CD4-positive, alpha-beta memory T cell (primary cell): ENCODE measurements at places on chromosomes 7 and 10.

DNA sequence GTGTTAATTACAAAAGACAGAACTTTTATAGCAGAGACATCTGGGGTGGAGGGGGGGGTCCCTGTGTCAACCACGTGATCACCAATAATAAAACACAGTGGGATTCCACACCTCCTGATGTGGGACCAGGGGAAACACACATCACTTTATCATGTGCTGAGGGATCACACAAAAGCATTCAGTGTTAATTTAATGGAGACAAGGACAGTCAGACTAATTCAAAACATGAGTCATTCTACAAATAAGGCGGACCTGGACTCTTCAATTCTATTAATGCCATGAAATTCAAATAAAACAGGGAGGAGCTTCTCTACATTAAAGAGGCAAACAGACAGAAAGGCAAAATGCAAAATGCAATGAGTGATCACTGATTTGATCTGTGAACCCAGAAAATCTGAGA is 67.3 kb upstream of the PFKP start:
- DNase-seq, result no peak

- DNase-seq, result no peak
These were observed 259.0 kb upstream of the GHITM start for GRCh38 chr10:83880252-83880791.

DNA sequence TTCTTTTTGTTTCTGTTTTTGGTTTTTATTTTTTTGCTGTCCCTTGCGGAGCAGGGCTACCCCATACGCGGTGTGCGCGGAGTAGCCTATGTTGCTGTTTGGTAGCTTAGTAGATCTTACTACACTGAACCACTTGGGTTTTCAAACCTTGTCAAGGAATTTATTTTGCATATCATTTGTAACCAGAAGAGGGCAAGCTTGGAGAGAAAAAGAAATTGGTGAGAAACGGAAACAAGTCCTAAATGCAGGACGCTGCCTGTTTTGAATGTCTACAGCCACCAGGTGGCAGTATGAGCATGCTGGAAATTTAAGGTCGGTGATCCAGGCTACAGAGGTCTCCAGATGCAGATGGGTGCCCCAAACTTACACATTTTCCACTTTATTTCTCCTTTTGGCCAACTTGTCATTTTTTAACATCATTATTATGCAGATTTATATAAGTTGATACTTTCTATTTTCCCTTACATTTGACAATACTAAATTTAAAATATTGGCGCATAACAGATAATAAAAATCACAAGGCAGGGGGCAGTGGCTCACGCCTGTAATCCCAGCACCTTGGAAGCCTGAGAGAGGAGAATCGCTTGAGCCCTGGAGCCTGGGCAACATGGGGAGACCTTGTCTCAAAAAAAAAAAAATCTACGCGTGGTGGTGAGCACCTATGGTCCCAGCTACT is 15.3 kb upstream of the TRA2A start:
- DNase-seq, result peak; percentile 84

GRCh38 chr7:107874605-107875446 is 16.2 kb upstream of the DLD start:
- DNase-seq, result peak; percentile 44

GRCh38 chr7:136741941-136742340 is 126.5 kb upstream of the CHRM2 start:
- no peak for DNase-seq

DNA sequence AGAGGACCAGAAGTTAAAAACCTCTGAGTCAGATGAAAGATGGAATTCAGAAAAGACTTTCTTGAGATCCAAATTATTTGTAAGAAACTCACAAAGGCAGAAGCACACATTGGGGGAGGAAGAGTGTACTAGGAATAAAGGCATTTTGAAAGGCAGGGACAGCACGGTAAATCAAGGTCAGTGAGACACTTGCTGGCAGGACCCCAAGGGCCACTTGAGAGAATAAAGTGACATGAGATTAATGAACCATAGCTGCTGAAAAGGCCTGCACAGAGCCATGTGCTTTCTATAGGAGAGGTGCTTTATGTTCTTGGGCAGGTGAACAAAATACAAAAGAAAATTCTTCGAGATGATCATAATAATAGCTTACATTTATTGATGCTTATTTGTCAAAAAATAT is 929.9 kb upstream of the MBL2 start:
- DNase-seq, result no peak

GRCh38 chr10:14092799-14093198 is 237.9 kb downstream of the FRMD4A start:
- no peak for DNase-seq

GRCh38 chr7:64656489-64656888 is 9.4 kb upstream of the ZNF107 start:
- DNase-seq, result no peak

GRCh38 chr7:19915596-19915995 is 142.2 kb upstream of the TMEM196 start:
- DNase-seq, result no peak

DNA sequence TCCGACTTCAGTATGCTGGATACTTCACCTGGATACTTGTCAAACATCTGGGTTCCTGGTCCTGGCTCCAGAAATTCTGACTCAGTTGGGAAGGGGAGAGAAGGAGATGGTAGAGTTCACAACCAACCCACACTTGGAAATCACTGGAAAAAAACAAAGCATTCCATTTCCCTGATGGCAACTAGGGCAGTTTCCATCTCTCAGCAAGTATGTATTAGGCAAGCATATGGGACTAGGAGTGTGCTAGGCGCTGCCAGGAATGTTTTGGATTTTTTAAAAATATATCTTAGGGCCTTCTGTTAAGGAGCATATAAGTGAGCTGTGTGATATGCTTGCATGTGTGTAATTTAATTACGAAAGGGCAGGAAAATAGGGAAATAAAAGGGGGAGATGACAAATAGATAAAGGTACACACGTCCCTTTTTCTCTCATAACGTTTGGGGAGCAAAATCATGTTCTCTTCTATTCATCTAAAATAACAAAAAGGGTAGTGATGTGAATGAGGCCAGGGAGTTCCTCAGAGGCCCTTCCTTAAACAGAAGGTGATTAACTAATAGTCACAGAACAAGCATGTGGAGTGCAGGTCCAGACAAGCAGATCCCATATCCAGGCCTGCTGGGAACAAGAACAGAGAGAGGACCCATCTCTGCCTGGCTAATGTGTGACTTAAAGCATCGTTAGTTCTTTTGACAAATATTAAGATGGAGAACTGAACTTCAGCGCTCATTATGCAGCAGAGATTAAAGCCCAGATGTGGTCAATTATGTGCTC is 64.5 kb upstream of the NFE2L3 start:
- DNase-seq, result no peak

DNA sequence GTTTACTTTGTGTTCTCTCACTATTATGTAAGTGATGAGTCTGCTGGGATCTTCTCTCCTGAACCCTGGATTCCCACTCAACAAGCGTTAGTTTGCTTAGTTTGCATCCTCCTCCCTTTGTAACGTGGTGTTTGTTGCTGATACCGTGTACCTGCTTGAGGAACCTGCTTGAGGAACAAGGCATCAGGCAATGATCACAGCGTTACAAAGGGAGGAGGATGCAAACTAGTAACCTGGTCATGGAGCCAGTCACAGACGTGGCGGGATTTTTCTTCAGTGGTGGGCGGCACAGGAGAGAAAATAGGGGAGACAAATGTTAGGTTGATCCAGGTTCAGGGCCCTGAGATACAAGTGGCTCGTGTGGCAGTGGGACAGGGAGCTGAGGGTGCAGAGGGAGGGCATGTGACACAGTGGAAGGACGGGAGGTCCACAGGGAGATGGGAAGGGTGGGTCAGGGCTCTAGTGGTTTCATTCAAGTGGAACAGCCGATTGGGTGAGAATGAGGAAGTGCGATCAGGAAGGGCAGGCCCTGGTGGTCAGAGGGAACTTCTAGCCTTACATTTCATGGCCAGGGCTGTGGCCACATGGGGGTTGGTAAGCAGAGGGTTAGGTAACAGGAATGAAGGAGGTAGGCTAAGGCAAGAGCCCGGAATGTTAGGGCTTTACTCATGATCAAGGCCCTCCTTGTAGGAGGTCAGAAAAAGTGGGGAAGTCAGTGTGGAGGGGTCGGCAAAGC is 38.0 kb downstream of the SNX10 start:
- DNase-seq, result no peak

DNA sequence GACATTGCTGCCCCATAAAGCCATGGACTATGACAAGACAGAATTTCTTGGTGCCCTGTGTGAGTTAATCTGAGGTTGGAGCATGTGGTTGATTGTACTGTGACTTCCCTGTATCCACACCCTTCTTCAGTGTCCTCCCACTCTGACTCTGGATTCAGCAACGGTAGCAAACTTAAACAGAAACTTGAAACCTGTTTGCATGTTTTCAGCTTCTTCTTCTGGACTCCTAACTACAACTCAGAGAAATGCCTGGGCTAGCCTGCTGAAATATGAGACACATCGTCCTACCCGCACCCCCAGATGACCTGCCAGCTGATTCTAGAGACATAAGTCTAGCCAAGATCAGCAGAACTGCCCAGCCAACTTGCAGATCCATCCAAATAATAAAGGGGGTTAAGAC is 78.4 kb downstream of the IPMK start:
- DNase-seq, result no peak
